ENCODE measurements at places on chromosomes 4 and X.

- peak; percentile 65 for DNase-seq
Measured at GRCh38 chr4:37452952-37453280, 208.4 kb downstream of the NWD2 start.

- DNase-seq, result no peak
Measured at GRCh38 chr4:184351560-184352451, 122.5 kb downstream of the IRF2 start.

DNA sequence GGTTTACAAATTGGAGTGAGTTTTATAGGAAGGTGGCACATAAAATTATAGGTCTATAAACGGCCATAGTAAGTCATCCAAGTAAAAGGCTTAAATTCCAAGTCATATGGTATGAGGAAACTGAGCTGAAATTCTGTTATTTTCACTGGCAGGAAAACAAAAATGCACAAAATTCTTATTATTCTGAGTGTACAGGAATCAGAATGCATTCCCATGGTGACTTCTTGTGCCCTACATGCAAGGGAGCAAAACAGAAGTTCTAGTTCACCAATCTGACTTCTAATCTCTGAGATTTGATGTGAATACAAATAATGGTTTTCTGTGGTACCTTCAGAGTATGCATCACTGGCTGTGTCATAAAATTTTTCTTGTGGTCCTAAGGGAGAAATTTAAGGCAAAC, 102.9 kb downstream of the CLCN4 start:
- peak; percentile 78 for DNase-seq

GRCh38 chr4:7332216-7333023, 102.3 kb downstream of the PSAPL1 start:
- peak; percentile 35 for DNase-seq

DNA sequence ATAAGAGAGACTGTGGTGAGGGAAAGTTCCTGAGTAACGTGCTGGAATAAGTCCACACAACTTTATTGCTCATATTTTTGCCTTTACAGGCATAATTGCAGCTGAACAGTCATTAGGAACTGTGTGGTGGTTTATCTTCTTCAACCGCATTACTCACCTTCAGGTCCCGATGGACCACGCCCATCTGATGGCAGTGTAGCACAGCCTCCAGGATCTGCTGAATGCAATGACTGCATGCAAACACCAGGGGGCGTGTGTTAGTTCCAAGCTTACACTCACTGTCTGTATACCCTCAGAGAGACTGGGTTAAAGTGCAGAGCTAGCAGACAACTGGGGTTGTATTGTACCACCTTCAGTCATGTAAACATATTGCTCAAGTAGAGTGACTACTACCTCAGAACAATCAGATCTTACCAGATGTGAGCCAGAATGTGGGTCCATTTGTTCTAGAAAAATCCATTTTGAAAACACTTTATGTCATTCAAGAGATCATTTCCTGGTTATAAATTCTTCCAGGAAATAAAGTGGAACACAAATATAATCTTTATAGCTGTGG, 214.0 kb downstream of the CAMK2D start:
- peak; percentile 96 for DNase-seq

DNA sequence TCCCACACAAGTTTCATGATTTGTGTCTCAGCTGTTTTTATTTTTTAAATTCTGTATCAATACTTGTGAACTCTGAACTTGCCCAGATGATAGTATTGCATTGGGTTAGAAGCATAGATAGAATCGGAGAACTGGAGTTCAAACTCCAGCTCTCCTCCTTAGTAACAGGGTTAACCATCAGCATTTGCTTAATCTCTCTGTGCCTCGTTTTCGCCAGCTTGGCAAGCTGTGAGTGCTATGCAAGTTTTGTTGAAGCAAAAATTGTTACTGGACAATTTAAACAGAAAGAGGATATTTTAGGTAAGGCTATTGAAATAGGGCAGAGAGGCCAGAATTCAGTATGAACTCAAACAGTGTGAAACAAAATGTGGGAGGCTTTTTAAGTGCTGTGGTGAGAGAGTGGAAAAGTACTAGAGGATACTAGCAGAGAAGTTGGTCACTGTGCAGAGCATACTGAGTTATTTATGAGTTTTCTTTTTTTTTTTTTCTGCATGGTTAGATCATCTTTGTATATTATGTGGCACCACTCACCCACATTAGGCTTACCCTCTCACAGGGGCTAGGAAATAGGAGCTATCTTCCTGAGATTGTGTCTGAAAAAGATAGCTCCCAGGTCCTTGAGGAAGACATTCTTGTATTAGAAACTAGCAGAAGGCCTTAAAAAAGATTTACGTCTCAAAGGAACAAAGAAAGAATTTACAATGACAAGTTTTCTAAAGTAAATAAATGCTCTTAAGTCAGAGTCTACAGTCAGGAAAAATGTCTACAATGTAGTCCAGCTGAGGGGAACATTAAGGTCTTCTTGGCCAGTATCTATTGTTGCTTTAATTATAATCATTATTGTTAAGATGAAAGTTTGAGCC, 1126.6 kb downstream of the FAT4 start:
- no peak for DNase-seq

Data from fibroblast of the aortic adventitia (primary cell).